ENCODE measurements at places on chromosomes 3 and 15.

DNA sequence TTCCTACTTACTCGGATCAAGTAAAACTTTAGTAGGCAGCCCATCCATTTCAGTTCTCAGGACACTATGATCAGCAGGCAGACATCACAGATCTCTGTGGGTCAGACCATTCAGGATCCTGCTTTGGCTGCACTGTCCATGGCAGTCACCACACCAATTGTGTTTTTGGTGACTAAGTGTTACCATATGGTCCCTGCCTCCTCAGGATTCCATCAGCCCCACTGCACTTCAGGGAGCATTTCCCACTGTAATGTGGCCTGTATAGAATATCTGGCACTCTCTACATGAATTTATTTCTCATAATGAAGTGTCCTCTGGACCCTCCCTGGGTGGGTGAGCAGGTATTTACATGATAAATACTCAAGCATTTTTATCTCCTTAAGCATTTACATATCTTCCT lies 41.3 kb downstream of the ZNF445 start:
- DNase-seq: no peak

DNA sequence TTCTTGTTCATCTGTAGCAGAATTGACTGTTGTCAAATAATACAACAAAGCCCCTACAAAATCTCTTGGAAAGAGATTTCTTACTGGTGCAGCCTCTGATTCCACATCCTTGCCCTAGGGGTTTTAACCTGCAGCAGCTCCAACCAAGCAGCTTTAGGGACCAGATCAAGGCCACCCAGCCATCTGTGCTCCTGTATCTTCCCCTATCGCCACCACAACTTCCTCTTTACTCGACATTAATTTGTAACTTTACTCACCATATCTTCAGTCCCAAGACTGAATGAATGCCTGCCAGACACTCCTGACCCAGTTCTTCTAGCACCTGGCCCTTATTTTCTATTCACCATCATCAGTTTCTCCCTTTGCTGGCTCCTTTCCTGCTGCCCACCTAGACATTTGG lies 156.6 kb upstream of the IL12A start:
- DNase-seq: no peak

DNA sequence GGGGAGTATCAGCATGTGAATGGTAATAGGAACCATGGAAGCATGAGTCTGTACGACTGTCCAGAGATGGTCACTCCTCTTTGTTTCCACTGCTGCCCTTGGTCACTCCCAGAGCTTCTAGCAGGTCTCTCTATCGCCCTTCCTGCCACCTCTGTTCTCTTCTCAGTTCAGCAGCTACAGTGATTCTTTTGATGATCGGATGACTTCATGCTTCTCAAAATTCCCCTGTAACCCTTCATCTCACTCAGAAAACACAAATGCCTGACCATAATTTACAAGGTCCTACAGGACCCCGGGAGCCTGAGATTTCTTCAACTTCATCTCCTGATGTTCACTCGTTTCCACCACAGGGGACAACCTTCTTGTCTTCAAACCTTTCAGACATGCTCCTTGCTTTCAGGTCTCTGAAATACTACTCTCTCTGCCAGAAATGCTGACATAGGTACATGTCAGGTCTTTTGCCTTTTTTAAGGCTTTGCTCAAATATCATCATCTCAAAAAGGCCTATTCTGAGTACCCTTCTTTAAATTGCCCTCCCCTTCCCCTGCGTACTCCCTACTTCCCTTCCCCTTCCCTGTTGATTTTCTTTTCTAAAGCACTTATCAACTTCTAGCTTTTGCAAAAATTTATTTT lies 42.1 kb upstream of the BHLHE40 start:
- no peak for DNase-seq

DNA sequence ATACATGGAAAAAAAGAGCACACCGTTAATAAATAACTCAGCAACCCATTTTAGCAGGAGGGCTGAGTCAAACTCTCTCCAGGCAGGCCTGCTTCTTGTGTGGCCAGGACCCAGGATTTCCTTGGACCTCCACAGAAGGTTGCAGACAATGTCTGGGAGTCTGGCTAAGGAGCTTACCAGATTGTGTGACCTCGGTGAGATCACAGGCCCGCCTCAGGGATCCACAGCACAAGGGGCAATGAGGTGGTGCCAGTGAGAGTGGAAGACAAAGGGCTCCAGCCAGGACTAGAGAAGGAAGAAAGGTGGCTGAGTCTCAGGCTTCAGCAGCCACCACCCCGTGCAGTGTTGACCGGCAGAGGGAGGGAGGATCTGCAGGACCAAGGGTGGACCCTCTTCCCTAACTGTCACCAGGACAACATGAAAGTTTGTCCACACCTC lies 32.2 kb upstream of the SEC22A start:
- no peak for DNase-seq

- DNase-seq: peak; percentile 69
Observed at GRCh38 chr3:186614597-186615483, 2.0 kb downstream of the AHSG start.

DNA sequence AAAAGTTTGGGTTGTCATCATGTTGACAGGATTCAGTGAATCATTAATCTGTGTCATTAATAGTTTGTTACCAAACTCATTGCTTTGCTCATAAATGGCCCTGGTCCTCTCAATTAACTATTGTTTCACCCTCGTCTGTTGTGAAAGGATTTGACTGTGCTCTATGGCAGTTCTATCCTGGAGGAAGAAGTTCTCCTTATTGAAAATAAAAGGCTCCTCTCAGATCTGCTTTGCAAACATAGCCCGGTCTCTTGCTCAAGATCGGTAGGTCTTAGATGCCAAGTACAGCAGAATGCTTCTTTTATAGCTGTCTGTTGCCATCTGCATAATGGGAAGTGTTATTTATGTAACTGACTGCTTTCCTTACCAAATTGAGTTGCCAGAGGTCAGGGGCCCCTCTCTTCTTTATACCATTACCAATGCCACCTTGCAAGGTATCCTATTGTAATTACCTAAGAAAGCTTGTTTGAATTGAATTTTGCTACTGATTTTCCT lies 146.5 kb downstream of the EBLN2 start:
- DNase-seq: no peak

- no peak for DNase-seq
Observed at GRCh38 chr15:60496853-60497252, 17.9 kb upstream of the ICE2 start.

- no peak for DNase-seq
Observed at GRCh38 chr3:88009066-88009465, 49.7 kb downstream of the CGGBP1 start.

GRCh38 chr15:75076277-75076676 lies 52.9 kb downstream of the PPCDC start:
- DNase-seq: no peak

DNA sequence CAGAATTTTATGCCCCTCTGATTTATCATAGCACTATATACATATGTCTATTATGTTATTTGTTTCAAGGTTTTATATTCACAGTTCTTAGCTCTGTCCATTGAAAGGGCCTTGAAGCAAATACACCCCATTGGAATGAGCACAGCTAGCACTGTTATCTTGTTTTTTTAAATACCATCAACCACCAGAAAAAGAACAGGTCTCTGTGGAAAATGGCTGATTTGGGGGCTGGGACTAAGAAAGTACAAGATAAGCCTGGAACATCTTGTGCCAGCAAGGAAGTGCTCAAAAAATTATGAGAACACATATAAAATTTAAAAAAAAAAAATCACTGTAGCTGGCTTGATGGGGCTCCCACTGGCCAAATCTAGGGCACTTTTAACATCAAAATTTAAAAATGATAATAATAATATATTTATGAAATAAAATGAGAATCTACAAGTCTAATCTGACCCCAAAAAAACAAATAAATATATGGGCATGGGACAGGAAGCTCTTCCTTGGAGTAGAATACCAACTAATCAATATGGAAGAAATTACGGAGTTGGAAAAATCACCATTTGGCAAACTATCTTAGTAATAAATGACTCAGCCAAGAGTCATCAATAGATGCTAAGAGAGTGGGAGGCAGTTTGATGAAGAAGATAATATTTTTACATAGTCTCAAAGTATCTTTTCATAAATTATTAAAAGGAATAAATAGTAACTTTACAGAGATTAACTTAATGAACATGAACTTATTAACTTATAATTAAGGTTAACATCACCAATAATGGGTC lies 20.5 kb downstream of the IFT80 start:
- DNase-seq: no peak

DNA sequence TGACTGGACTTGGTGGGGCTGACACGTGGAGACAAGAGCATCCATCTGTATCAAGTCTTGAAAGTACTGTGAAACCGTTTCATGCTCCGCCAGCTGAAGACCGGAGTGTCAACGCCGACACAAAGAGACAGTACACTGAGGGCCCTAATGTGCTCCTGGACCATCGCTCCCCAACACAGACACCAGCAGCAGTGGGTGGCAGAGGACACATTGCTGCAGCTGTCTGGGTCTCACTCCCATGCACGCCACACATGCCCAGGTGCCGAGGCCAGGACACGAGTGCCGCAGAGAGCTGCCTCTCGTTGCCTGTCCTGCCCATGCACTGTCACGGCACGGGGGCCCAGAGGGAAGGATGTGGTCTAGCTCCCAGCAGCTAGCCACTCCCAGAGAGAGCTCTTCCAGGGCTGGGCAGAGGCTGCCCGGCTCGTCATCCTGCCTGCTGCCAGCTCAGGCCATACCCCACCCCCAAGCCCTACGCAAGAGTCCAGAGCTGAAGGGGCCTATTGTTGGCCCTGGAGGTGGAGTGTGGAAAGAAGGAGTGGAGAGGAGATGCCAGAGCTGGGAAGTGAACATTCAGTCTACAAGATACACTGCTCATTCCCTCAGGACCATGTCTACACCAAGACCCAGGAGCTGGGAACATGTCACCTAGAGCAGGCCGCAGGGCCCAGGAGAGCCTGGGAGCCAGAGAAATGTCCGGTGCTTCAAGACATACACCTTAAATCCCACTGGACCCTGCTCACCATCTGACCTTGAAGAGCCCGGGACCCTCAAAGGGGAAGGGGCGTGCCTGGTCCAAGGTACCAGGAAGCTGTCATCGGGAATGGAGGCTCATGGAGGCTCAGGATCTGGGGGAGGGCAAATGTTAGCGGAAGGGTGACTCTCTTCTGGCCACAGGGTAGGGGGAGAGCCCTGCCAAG lies 7.7 kb downstream of the TNK2 start:
- DNase-seq: peak; percentile 42

DNA sequence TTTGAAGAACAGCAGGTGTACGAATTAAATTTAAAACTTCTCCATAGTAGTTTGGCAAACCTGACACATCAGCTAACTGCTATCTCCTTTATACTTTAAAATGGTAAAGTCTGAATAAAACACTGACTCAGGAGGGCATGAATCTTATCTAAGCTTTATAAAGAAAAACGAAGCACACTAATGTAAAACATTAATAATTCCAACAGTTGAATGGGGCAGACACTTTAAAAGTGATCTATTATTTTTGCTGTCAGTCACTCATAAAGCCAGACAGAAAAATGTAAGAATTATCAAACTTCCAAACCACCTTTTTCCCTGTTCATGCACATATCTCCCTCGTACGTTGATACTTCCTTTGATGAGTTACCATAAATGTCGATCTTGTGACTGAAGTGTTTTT lies 2.6 kb downstream of the ARF4 start:
- DNase-seq: no peak

DNA sequence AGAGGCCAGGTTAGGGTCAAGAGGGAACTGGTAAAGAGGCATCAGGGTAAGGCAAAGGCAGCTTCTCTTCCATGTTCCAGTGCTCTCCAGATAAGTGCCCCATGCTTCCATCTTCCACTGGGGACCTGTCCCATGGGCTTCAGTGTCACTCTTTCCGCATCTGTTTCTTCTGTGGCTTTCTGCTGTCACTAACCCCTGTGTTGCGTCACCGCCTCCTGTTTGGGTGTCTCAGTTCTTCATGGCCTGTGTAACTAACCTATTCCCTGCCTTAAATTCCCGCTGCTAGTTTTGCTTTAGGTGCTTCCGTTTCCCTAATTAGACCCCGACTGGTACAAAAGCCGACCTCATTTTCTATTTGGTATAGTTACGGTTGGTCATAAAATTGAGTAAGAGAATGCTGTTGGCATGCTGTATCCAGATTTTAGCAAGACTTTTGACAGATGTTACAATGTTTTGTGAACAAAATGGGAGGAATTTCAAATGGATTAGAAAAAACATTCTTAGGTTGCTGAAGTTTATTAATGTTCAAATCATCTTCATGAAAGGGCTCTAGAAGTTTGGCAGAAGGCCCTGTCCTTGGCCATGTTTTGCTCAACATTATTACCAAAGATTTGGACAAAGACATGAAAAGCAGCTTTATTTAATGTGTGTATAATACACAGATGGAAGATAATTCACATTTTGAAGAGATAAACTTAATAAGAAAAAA lies 245.3 kb downstream of the BBX start:
- no peak for DNase-seq

DNA sequence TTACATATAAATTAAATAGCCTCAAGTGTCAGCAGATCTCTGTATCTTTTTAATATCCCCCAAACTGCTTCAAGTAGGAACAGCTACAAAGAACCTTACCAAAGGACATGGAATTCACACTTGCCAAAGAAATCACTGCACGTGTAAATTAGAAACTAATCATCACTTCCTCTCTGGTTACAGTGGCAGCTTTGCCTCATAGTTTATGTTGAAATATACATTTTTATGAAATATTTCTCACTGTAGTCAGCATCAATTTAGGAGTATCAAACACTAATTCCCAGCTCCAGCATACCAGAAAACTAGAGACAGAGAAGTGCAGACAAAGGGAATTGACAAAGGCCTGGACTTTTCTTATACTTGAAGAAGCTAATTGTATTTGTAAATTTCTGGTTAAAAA lies 260.9 kb downstream of the TIGIT start:
- no peak for DNase-seq

GRCh38 chr15:60774829-60775463 lies 296.0 kb upstream of the ICE2 start:
- DNase-seq: no peak

DNA sequence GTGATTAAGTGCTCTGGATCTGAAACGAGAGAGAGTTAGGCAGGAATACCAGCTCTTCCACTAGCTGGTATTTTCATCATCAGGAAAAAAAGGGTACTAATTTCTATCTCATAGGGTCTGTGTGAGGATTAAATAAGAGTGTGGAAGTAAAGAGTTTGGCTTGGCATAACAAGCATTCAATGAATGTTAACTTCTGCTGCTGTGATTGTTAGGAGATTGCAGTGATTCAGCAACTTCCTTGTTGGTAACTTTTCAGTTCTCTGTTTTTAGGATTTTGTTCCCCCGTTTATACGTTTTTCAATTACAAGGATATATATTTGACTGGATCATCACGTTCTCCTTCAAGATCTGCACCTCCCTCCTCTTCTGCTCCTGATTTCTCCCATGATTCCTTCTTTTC lies 65.9 kb upstream of the MYO5C start:
- no peak for DNase-seq

DNA sequence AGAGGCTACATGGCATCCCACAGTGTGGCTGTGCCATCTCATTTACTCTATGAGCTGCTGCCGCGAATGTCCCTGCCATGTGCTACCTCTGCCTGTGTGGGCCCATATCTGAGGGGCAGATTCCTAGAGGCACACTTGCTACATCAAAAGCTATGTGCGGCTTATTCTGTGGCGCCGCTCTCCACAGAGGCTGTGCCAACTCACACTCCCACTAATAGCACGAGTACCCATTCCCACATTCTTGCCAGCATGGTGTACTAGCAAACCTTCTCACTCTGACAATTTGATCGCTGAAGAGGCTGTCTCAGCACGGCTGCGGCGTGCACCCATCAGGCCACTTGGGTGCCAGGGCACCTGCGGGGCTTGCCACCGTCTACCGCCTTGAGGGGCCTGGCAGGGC lies 31.2 kb upstream of the MUSTN1 start:
- no peak for DNase-seq

GRCh38 chr3:20405231-20405630 lies 219.2 kb upstream of the SGO1 start:
- no peak for DNase-seq
